ENCODE measurements at places on chromosomes 2 and 18.

GRCh38 chr2:69603146-69603743, 40.3 kb downstream of the AAK1 start:
- DNase-seq, result no peak

- DNase-seq, result no peak
Measured at GRCh38 chr18:40450751-40451150, 1504.3 kb upstream of the PIK3C3 start.

DNA sequence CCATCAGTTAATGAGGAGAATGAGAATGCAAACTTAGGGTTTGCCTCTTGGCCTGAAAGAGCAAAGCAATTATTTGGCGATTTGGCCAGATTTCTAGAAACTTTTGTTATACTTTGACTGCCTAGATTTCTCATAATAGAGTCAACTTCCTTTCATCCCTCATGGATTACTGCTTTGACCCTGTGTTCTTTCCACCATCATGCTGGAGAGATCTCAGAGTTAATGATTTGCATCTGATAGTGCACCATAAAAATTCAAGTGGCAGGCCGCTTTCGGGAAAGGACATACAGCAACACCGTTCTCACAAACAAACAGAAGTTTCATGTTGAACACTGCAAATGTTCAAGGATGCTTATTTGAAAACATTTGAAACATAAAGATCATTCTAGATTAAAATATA, 143.7 kb upstream of the ZFP36L2 start:
- DNase-seq, result no peak

DNA sequence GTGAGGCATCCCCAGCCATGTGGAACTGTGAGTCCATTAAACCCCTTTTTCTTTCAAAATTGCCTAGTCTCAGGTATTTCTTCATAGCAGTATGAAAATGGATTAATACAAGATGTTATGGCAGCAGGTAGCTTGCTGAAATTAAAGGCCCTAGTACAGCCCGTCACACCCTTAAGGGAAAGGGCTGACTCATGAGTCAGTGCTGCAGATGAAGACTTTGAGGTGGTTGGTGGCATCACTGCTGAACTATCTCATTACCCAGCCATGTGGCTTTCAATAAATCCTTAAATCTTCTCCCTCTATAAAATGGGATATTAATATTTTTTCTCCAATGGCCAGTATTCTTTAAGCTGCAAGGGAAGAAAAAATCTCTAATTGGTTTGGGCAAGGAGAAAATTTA, 226.1 kb upstream of the CCDC68 start:
- no peak for DNase-seq

Measured in activated naive CD4-positive, alpha-beta T cell (primary cell).